HS-27A (cell line): ENCODE measurements at places on chromosomes 2 and 18.

GRCh38 chr2:200679535-200679934 is 93.7 kb downstream of the AOX1 start:
- DNase-seq = no peak

DNA sequence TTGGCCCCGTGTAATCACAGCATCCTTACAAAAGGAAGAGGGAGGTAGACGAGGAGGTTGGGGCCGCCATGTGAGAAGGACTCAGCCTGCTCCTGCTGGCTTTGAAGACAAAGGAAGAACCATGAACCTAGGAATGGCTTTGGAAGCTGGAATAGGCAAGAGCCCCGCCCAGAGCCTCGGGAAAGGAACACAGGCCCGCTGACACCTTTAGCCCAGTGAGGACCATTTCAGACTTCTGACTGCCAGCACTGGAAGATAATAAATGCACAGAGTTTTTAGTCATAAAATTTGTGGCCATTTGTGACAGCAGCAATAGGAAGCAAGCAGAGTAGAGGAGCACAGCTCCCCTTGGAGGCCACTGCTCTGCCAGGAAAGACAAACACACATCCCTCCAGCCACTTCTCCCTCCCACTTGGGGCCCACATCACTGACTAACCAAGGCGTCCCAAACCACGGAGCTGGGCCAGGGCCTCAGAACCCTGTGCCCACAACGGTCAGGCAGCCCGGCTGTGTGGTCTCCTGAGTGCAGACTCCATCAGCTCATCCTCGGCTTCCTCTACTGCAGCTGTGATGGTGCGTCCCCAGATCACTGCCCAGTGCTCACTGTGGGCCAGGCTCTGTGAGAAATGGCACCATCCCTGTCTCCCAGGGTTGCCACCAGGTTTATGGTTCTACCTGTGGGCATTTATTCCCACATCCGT is 39.7 kb downstream of the TFCP2L1 start:
- DNase-seq = no peak

DNA sequence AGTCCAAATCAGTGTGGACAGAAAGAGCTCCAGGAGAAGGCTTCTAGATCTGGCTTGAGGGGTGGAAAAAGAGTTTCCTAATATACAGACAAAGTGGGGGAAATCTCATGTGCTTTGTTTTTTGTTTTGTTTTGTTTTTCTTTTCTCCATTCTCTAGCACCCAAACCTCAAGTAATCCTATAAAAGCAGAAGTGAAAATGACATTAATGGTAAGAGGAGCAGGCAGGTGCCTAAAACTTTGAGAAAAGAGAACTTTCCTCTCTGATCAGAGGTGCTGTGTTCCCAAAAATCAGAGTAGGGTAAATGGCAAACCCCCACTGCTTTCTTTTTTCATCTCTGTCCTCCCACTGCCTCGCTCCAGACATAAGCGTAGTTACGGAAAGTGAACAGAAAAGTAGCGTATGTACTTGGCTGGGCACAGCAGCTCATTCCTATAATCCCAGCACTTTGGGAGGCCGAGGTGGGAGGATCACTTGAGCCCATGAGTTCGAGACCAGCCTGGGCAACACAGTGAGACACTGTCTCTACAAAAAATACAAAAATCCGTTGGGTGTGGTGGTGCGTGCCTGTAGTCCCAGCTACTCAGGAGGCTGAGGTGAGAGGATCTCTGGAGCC is 77.8 kb downstream of the FAM161A start:
- no peak for DNase-seq

DNA sequence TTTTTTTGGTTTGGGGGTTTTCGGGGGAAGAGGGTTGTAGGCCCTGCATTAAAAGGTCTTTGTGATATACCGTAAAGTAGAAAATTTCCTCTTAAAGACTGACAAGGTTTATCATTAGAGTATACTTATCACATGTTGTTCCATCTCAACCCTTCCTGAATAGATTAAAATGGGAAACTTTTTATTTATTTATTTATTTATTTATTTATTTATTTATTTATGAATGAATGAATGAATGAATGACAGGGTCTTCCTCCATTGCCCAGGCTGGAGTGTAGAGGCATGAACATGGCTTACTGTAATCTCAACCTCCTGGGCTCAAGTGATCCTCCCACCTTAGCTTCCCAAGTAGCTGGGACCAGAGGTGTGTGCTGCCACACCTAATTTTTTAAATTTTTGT is 48.5 kb upstream of the SLC3A1 start:
- no peak for DNase-seq

GRCh38 chr2:116776556-116776955 is 1037.9 kb upstream of the DDX18 start:
- no peak for DNase-seq

- DNase-seq = no peak
Measured at GRCh38 chr2:164287056-164287455, 334.2 kb downstream of the GRB14 start.

DNA sequence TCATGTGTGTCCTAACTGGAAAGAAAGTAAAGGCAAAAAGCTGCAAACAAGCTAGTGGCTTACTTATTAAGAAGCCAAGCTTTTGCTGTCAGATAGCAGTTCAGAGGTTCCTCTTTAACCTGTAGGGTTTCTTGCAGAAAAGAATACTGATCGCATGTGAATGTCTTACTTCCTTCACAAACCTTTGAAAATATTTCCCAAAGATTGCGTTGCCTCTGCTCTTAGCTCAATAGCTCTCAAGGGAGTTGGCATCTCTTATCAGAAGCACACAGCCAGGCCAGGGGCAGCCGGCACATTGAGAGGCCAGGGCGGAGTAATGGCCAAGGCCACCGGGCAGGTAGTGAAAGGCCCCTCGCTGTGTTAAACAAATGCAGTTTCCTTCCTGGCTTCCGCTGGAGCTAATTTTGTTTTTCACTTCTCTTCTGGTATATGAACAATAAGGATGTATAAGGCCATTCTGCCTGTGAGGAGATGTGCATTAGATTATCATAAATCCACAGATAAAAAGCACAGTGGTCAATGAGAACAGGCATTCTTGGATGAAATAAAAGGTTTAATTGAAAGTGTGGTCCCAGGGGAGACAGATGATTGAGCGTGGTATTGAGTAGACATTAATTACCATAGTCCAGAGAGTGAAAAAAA is 542.4 kb upstream of the NRP2 start:
- DNase-seq = no peak

DNA sequence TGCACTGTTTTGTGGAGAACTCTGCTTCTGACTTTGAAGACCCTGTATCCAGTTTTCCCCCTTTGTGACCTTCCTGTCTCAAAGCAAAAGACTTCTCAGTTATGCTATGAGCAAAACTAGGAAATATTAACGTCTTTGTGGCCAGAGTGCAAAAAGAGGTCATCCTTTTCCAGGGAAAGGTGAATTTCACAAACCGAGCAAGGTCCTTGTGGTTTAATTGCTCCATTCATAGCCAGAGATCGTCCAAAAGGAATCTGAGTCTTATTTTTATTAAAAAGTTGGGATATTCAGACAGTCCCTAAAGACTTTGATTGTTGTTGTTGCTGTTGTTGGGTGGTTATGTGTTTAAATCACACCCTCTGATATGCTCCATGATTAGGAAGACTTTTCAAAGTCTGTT is 77.4 kb downstream of the NAB1 start:
- no peak for DNase-seq

GRCh38 chr2:190984595-190984994 is 29.4 kb downstream of the STAT1 start:
- DNase-seq = no peak

DNA sequence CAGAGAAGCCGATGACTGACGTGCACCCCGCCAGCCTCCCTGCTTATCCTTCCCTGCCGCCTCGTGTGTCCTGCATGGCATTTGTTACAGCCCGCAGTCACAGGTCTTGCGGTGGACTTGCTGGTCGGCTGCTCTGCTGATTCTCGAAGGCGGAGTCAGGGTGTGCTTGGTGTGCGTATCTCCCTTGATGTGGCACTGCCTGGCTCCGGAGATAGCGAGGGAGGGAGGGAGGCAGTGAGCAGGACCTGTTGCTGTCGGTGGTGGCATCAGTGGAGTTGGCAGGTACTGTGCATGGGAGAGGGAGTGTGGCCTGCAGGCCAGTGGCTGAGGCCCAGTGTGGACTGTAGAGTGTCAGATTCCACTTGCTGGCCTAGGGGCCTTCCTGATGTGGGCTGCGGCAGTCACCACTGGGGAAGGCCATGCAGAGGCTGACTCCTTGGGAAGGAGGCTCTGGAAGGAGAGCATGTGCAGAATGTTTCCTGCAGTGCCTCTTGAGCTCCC is 198.9 kb downstream of the AGAP1 start:
- no peak for DNase-seq

- no peak for DNase-seq
Measured at GRCh38 chr2:4549666-4550210, 846.4 kb downstream of the DCDC2C start.

- DNase-seq = no peak
Measured at GRCh38 chr2:236972491-236973342, 113.0 kb upstream of the COPS8 start.

- no peak for DNase-seq
Measured at GRCh38 chr18:75483662-75484061, 56.2 kb upstream of the SMIM21 start.

GRCh38 chr2:37643730-37644078 is 27.7 kb downstream of the CDC42EP3 start:
- DNase-seq = no peak

DNA sequence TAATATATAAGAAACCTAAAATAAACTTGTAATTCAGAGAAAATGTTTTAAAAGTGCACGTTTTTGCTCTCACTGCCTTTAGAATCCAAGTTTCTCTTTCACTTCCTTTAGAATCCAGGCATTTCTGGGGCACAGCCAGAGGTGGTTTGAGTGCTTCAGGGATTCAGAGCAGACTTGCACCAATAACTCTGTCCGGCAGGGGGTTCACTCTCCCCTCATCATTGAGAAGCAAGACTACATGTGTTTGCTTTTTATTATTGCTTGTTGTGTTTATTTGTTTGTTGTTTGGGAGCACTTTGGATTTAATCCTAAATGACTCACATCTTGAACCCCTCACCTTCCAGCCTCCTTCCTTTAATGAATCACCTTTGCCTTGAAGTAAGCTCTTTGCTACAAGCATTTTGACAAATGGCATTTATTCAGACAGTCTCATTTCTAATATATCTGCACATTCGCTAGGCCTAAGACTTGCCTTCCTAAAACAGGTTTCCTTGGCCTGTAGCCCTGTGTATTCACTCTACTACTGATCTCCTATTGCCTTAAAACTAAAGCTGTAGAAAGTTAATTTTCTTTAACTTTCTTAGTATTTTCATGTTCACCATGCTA is 233.5 kb upstream of the ATP5MC3 start:
- peak; percentile 8 for DNase-seq

DNA sequence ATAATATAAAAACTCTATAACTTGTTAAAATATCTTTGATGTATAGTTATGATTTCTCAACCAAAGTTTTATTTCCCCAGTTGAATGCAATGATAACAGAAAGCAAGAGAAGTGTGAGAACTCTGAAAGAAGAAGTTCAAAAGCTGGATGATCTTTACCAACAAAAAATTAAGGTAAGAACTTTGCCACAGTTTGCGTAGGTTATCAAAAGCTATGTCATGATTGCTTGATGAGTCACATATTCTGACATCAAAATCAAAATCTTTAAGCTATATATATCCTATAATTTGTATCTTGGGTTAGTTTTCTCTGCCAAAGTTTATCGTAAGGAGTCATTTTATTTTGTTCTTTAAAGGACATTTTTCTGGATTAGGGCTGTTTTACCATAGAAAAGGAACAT is 35.0 kb downstream of the NDC80 start:
- no peak for DNase-seq

DNA sequence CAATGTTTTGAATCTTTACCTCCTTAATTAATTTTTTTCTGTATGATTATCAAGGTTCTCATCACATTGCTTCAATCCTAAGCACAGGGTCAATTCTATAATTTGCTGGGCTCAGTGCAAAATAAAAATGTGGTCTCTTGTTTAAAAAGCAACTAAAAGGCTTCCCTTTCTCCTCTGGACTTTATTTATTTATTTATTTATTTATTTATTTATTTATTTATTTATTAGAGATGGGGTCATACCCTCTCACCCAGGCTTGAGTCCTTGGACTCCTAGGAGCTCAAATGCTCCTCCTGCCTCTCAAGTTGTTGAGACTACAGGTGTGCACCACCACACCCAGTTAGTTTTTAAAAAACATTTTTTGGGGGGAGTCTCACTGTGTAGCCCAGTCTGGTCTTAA is 710.1 kb upstream of the REG3G start:
- no peak for DNase-seq

- no peak for DNase-seq
Measured at GRCh38 chr2:238425979-238426567, 654 bp upstream of the ASB1 start.

DNA sequence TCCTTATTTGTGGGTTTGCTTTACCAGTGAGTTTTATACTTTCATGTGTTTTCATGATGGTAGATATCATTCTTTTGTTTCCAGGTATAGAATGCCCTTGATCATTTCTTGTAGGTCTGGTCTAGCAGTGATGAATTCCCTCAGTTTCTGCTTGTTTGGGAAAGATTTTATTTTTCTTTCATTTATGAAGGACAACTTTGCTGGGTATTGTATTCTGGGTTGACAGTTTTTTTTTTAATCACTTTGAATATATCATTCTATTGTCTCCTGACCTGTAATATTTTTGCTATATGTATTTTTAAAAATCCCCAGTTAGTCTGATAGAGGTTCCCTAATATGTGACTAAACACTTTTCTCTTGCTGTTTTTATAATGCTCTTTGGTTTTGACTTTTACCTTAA is 58.3 kb upstream of the GALNT3 start:
- no peak for DNase-seq

- no peak for DNase-seq
Measured at GRCh38 chr2:213065583-213066442, 85.6 kb downstream of the IKZF2 start.

DNA sequence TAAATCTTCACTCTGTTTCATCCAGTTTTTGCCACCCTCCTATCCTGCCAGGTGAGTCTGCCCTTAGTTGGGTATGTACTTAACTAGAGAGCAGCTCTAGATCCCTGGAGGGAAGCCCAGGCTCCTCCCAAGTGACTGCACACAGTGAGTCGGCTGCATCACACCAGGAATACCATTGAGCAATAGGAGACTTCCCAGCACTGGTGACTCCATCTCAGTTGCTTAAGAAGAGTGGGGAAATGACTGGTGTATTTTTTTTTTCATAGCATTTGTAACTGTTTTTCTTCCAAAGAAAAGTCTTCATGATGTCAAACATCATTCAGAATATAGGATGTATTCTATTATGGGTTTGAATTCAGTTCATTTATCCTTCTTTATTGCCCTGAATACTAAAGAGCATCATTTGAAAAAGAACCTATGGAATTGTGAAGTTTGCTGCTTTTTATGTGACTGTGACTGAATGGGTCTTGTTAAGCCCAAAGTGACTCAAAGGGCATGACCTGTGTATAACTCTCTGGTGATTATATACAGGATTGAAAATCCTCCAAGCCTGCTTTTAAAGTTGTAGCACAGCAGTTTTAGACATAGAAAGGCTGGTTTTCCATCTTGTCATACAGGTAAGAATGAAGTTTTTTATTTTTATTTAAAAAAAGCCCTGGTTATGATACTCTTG is 84.3 kb downstream of the MAP3K20 start:
- no peak for DNase-seq

GRCh38 chr2:207663870-207664545 is 38.8 kb upstream of the METTL21A start:
- DNase-seq = no peak
